Non-pigmented ciliary epithelial cell (primary cell): ENCODE measurements at places on chromosomes 5 and 9.

GRCh38 chr9:68480807-68481206, 59.9 kb downstream of the TMEM252 start:
- DNase-seq = no peak

DNA sequence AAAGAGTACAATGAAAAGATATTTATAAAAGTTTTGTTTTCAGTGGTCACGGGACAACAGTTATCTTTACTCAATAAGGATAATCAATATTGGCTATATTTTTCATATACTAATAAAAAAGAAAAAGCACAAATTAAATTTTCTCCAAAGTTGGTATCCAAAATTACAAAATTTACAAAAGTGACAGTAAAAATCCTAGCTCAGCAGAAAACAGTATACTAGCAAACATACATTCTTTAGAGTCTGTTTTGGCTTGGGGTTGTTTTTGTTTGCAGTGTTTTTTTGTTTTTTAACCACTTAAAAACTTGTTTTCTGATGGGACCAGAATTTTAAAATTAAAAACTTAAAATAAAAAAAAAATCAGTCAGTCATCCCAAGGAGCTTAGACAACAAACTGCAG, 183.2 kb downstream of the DENND1A start:
- DNase-seq = no peak

GRCh38 chr5:75348241-75348640, 11.2 kb downstream of the HMGCR start:
- no peak for DNase-seq

DNA sequence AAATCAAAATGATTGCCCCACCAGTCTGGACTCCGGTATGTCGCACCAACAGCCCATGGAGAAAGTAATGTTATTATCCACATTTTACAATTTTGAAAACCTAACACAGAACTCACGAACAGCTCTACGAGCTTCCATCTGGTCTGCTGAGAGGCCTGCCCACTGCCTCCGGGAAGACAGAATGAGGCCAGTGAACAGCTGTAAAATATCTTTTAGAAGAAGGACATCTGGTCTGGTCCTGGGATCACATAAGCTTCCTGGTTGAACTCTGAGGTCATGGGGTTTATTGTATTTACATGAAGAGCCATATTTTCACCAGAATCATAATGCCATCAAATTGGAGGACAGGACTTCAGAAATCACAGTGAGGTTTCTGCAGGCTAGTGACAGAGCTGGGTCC, 89.0 kb downstream of the FRMD3 start:
- no peak for DNase-seq

DNA sequence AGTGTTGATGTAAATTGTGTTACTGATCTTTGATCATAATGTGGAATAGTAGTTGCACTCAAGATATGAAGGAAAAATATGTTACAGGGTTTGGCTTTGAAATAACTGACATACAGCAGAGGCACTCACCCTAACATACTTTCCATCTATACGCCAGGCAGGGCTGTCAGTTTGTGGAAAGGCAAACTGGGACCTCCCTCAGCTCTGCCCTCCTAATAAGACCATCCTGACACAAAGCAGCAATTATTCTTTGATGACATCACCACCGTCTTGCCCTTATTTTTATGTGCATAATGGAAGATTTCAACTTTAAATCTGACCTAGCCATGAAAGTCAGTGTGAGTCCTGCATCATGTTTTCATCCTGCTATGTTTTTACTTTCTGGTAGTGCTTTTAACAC, 42.9 kb downstream of the ITGA1 start:
- DNase-seq = no peak

DNA sequence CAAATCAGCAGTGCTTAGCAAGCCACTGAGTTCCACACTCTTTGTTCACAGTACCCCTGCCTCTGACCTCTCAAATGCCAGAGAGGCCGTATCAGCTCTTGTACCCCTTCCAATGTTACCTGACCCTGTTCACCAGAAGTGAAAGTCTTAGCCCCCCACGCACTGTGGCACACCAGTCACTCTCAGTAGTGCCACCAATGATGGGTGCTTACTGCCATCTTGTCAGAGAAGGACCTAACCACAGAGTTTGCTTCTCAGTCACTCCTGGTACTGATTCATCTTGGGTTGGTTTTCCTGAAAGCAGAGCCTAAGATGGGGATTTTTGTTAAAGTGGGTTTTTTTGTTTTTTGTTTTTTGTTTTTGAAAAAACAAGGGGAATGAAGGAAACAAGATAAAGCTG, 28.8 kb upstream of the PANK3 start:
- no peak for DNase-seq

GRCh38 chr5:143671674-143672569, 140.0 kb upstream of the HMHB1 start:
- DNase-seq = no peak

- DNase-seq = no peak
Measured at GRCh38 chr5:59274106-59274636, 619.4 kb downstream of the PDE4D start.

- peak; percentile 35 for DNase-seq
Measured at GRCh38 chr9:26163931-26164330, 485.7 kb upstream of the TUSC1 start.

DNA sequence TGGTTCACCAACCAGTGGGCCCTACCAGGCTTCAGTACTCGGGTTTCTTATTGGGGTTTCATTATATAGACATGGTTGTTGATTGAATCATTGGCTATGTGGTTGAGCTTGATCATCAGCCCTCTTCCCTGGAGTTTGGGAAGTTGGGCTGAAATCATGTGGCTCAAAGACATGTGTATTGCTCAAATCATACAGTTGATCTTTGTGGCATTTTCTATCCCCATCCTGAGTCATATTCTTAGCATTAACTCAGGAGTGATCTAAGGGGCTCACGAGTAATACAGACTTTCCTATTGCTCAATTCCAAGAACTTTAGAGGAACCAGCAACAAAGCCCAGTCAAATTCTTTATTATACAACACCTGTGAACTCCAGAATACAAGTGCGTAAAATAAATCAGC, 66.2 kb downstream of the SMC5 start:
- peak; percentile 67 for DNase-seq

GRCh38 chr5:124678922-124679519, 67.4 kb downstream of the ZNF608 start:
- DNase-seq = no peak

DNA sequence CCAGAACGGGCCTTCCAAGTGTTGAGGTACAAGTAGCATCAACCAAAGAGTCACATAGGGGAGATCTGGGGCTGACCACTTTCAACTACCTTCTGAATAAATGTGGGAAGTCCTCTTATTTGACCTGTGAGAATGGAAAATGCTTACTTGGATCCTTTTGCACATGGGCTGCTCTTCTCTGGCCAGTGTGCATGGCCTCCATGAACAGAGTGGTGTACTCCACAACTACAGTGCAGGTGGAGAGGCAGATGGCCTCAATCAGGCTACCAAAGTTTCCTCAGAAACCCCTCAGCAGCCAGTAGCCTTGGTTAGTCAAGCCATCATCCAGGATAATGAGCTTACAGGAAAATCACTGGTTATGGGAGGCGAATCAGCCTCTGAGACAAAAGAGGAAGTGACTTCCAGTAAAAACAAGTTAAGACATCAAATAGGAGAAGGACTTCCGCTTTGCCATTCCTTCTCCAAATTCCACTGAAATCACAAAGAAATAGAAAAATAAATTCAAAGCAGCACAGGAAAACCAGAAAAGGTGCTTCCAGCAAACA, 18.3 kb upstream of the FCHO2 start:
- no peak for DNase-seq

GRCh38 chr5:34486849-34487158, 169.3 kb upstream of the RAI14 start:
- DNase-seq = no peak

DNA sequence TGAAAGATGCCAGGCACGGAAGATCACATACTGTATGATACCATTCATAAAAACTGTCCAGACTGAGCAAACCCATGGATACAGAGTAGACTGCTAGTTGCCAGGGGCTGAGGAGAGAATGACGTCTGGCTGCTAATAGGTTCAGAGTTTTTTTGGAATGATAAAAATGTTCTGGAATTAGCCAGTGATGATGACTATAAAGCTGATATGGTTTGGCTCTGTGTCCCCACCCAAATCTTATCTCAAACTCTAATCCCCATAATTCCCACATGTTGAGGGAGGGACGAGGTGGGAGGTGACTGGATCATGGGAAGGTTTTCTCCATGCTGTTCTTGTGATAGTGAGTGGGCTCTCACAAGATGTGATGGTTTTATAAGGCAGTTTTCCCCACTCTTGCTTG, 37.4 kb downstream of the CAMSAP1 start:
- DNase-seq = no peak

- no peak for DNase-seq
Measured at GRCh38 chr5:35842856-35843255, 13.8 kb upstream of the IL7R start.

DNA sequence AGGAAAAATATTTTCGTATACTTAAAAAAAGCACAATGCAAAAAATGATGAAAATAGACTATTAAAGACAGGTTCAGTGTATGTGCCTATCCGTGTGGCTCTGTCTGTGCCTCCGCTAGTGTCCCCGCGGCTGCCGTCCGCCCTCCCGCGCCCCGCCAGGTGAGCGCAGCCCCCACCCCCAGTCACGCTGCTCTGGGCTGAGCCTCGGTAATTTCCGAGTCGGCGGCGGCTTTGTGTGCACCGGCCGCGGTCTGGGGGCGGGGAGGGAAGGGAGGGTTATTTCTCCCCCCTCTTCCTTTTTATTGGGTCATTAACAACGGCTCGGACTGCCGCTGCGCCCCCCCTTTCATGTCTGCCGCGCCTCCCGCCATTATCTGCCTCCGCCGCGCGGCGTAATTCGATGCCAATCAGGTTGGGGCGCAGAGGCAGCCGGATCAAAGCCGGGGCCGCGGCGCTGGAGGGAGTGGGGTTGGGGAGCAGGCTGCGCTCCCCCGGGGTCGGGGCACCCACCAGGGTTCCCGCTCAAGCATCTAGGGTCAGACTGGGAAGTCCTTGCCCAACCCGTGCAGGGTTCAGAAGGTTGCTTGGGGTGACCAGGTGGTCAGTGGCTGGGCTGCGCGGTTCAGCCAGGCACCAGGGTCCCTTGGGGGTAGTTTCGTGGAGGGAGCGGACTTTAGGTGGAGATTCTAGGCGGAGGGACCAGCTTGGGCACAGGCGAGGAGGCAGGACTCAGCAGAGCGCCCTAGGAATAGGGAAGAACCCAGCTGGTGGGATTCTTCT, 39.5 kb upstream of the PSD2 start:
- DNase-seq = no peak

DNA sequence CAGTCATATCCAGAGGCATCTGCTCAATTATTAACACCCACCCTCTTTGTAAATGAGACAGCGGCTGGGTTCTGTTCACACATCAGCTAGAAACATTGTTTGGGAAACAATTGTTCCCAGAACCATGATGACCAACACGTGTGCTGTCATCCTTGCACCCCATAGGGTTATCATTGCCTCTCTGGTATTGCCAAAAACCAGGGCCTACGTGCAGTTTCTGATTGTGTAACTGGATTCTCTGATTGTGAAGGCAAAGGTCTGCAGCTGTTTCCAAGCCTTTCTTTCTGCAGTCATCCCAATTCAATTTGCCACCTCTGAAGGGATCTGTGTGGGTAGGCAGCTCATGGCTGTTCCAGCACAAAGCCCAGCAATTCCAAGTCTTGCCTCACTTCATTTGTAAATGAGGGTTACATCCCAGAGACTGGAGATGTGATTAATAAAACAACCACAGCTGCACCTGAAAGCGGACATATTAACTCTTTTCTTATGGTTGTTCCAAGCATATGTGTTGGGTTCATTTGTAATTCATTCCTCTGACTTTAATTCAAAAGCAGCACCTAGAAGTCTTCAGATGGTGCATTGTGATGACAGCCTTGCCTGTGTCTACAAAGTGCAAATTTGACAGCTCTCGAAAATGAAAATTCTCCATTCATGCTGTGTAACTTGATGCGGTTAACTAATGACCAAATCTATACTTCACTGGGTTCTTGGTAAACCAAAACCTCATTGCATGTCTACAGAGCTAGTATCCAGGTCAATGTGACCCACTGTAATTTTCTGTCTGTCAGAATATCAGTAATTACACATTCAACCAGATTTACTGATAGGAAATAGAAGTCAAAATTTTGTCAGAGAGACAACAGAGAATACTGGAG, 66.6 kb downstream of the YIPF5 start:
- DNase-seq = no peak

DNA sequence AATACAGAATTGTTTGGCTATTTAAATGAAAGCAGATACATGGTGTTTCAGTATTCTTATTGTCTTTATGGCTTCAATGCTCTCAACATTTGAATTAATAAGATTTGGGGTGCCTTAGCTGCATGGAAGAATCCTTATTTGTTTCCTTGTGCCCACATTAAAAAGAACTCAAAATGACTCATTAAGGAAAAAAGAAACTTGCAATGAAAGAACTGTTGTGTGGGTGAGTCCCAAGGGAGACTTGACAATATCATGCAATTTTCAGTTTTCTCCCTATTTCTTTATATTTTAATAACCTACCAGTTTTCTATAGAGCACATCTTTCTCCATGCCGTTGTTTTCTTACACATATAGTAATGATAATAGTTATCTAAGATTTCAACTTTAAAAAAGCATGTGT, 404.0 kb downstream of the PDE4D start:
- DNase-seq = no peak

GRCh38 chr5:6682239-6682638, 31.0 kb upstream of the TENT4A start:
- DNase-seq = no peak

DNA sequence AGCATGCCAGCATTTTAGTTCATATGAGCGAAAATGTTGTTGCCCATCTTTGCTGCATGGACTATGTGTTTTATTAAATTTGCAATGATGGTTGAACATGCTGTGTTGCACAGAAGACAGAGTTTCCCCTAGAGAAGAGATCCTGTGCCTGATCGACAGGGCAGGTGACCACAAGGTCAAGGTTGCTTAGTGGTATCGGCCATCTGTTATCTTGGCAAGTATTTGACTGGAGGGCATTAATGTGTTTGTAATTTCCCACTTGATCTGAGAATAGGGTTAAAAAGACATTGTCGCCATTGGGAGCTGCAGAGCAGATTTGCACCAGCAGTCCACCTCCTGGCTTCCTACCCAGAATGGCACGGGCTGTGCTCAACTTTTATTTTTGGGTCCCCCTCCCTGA, 1523.6 kb upstream of the WWC1 start:
- DNase-seq = no peak

DNA sequence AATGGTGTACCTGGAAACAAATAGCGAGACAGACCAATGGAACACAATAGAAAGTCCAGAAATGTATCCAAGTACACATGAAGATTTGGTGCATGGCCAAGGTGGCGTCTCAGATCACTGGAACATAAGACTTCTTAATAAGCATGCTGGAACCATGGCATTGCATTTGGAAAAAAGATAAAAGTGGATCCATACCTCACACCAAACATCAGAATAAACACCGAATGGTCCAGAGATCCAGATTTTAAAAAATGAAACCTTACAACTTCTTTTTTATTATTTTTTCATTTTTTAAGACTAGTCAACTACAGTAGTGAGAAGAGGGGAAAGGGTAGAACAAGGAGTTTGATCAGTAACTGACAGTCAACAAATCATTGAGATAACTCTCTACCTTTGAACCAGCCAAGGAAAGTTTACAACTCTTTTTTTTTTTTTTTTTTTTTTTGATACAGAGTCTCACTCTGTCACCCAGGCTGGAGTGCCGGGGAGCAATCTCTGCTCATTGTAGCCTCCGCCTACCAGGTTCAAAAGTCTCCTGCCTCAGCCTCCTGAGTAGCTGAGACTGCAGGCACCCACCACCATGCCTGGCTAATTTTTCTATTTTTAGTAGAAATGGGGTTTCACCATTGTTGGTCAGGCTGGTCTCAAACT, 8.8 kb upstream of the DUSP1 start:
- DNase-seq = no peak
